ENCODE measurements at places on chromosomes 7 and 10.

DNA sequence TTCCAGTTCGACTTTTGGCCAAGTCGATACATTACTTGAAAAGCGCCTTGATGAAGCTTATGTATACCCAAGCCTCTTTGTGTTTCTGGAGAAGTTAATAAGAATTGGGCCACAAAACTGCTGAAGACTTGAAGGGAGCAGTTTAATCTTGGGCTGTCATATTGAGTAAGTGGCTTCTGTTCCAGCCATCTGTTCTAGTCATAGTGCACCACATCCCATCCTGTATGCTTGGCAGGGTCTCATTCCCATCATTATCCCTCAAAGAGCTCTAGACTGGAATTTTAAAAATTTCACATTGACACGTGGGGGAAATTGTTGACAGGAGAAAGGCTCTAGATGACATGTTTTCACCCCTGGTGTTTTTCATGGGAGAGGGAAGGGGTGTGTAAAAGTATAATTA is 196.6 kb upstream of the PLPP4 start:
- no peak for DNase-seq

GRCh38 chr10:114284346-114285071 is 45.5 kb downstream of the VWA2 start:
- no peak for DNase-seq

DNA sequence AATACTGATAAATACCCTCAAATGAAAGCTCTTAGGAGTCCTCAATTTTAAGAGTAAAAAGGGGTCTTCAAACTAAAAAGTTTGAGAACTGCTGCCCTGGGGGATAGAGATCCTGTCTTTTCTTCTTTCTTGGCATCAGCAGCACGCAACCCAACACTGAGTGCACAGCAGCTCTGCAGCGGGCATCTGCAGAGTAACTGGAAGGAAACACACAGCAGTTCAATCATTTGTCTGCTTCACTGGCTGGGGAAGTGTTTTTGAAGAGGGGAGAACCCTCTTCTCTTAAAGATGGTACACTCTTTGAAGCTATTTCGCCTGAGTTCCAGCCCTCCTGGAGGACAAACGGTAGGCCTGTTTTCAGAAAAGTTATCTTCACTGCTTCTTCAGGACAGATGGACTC is 193.6 kb downstream of the FGFR2 start:
- DNase-seq: no peak

DNA sequence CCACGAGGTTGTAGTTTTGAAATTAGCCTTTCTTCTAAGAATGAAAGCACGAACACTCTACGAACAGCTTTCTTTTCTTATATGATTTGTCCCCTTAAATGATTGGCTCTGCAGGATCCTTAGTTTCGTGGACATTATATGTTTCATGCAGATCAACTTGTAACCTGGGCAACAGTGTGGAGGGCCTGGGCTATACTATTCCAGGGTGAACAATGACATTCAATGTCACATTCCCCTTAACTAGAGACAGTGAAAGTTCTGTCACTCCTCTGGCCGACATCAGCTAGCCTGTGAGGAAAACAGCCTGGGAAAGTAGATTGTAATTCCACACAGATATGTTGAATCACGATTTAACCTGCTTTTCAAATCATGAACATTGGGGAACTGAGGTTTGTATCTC is 23.4 kb downstream of the TAS2R16 start:
- no peak for DNase-seq

DNA sequence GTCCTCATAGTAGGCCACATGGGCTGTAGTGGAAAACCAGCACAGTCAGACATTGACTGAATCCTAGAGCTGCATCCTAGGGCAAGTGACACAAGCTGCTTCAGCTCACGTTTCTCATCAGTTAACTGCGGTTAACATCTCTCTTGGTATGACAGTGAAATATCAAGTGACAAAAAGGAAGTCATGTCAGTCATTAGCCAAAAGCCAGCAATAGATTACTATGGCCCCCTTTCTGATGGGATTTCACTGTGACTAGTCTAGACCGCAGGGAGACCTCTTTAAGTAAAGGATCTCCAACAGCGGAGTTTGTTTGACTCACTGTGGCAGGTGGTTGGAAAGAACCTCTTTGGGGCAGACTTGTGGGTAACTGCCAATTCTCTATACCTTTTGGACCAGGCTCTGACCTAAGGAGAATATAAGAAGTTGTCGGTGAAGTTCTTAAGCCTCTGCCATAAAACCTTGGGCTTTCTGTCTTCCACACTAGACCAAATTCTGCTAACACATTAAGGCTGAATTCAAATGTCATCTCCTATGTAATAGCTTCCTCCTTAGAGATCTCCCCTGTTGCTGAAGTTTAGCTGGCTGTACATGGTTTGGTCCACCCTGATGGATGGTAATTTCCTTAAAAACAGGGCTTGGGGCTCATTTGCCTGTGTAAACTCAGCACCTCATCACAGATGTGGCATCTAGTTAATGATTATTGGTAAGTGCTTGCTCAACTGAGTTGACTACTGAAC is 115.3 kb downstream of the SGMS1 start:
- no peak for DNase-seq

- DNase-seq: no peak
These were observed 218.0 kb downstream of the WDR37 start for GRCh38 chr10:1274111-1274661.

- DNase-seq: no peak
These were observed 393.3 kb upstream of the AUTS2 start for GRCh38 chr7:69204943-69205342.

DNA sequence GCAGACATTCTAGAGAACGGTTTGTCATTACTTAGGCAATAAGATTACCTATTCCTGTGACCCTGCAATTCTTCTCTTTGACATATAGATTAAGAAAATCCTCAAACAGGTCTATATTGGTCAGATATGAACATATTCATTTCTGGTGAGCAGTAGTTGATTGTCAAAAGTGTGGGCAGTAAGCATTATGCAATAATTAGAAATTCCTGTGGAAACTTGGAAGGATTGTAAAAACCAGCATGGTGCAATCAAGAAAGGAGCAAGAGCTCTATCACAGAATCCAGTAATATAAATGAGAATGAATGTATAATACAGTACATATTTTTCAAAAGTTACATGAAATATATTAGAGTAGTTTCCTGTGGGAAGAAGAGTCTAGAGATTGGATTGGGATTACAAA is 406.5 kb downstream of the SUGCT start:
- DNase-seq: no peak

- no peak for DNase-seq
These were observed 53.8 kb downstream of the CTBP2 start for GRCh38 chr10:125106586-125106985.

DNA sequence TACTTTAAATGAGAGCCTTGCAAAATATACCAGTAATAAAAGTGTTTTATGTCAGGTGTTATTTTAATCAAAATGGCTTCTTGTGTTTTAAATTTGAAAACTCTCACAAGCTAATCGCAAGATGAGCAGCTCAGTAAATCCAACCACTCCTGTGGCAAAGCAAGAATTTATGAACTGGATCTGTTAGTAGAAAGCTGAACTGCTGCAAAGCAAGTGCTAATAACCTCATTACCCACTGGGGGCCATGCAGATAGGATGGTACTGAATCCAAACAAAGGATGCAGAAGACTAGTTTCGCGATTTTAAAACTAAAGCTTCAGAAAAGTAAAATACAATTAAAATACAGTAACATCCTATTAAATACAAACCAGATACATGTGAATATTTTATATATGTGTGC is 468.0 kb downstream of the PARD3 start:
- no peak for DNase-seq

- DNase-seq: peak; percentile 49
These were observed 58.5 kb downstream of the MACC1 start for GRCh38 chr7:20158684-20159083.

GRCh38 chr10:6141296-6142151 is 52.7 kb downstream of the RBM17 start:
- DNase-seq: no peak

DNA sequence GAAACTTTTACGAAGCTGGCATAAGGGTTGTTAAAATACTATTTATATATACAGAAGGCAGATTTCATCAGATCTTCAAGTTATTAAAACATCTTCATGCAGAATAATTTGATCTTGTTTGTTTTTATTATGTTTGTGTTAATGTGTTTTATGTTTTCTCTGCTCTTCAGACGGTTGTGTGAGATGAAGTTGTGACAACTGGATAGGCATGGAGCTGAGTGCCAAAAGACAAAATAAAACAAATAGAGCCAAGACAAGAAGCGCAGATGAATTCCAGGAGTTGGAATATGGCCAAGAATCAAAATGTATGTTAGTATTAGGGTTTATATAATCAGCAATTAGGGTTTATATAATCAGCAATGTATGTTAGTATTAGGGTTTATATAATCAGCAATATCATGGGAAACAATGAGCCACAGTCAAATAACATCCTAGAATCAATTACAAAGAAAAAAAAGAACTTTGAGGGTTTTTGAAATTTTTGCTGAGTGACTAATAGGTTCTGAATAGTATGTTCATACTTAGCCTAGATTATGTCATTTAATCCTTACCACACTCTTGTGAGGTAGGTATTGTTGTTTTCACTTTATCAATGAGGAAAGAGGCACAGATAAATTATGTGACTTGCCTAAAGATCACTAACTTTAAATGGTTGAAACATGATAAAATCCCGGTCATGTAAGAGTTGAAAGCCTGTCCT is 488.0 kb upstream of the STEAP1 start:
- no peak for DNase-seq

GRCh38 chr7:93873998-93874574 is 16.5 kb downstream of the TFPI2 start:
- no peak for DNase-seq

DNA sequence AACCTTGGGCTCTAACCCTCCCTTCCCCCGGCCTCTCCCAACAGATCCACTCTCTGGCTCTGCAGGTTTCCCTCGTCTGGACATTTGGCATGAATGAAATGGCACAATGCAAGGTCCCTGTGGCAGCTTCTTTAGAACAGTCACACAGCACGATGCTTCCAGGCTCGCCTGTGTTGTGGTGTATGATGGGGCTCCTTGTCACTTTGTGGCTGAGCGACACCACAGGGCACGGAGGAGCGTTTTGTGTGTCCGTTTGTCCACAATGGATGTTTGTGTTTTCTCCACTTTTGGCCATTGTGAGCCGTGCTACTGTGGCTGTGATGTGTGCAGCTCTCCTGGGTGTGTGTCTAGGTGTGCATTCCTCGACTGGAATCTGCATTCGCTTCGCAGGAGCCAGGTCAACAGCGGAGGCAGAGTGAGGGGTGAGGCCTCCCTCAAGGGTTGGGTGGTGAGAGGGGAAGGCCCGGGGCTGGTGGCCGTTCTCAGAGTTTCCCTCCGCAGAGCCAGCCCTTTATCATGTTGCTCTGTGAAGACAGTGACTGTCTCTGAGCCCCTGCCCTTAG is 22.3 kb upstream of the SHH start:
- DNase-seq: no peak

GRCh38 chr7:33261585-33261984 is 132.2 kb downstream of the BBS9 start:
- no peak for DNase-seq

- peak; percentile 14 for DNase-seq
These were observed 89.2 kb downstream of the SPAG6 start for GRCh38 chr10:22434521-22434920.

DNA sequence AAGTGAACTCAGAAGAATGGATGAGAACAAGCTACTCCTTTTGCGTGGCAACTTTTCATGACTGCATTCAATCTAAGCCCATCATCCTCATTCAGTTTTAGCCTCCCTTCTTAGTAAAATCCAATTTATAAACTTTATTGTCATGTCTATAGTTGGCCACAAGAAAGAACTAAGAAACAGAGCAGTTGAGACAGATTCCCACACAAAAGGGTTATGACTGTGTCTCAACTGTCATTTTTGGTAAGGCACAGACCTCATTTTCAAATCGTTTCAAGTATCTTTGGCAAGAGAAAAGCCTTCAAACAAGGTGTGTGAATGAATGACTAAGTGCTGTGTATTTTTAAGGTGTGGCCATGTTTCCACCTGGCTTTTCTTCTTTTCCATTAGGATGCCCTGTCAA is 84.2 kb upstream of the CREB5 start:
- DNase-seq: no peak

DNA sequence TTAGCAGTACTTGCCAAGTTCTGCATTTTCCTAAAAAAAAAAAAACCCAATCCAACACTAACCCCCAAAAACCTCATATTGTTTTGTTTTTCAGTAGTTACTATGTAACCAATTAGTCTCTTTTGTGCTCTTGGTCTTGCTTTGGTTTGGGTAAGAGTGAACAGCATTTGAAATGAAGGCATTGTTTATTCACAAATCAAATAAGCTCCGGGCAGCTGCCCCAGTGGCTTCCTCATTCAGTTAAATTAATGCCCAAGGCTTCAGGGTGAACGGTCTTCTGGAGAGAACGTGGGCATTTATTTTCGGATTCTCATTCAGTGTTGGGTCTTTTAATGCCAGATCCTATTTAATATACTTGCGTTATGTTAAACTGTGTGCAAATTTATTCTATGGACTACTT is 108.7 kb downstream of the GFRA1 start:
- DNase-seq: no peak

GRCh38 chr7:141737118-141737835 is 881 bp upstream of the SSBP1 start:
- peak; percentile 9 for DNase-seq

DNA sequence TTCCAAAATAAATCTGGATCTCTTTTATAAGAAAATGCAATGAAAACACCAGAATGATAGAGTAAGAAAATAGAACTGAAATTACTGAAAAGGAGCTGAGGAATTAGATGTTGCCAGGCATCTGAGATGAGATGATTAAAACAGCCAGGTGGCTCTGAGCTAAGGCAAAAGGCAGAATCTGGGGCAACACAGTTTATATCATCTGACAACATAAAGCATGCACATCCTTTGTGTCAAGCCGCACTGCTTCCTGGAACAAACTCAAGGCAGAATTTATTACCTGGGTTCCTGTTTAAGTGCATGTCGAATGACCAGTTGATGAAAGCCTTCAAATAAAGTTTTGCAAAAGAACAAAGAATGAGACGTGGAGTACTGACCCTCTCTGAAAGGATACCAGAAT is 247.0 kb downstream of the SNX10 start:
- no peak for DNase-seq

GRCh38 chr7:32093415-32094408 is 23.5 kb upstream of the PDE1C start:
- no peak for DNase-seq

GRCh38 chr7:20697351-20697750 is 81.9 kb downstream of the ABCB5 start:
- DNase-seq: no peak

DNA sequence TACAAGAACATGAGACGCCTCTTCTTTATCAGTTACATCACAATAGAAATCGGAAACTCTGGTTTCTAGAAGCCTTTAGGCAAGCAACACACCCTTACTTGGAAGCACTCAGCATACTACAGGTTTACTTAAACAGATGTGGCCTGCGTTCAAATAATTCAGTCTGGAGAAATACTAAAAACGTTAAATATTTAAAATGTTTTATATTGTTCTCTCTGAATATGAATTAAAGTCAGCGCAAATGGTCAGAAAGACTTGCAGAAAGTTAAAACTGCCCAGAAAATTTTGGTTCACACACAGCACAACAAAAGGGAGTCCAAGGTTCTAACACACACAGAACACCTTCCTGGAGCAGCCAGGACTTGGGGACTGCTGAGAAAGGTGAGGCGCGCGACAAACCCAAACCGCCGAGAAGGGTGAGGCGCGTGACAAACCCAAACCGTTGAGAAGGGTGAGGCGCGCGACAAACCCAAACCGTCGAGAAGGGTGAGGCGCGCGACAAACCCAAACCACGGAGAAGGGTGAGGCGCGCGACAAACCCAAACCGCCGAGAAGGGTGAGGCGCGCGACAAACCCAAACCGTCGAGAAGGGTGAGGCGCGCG is 25.8 kb downstream of the ESYT2 start:
- no peak for DNase-seq
